HCEC 1CT (cell line): ENCODE measurements at places on chromosomes 7 and 10.

GRCh38 chr10:17980846-17981565 is 29.3 kb downstream of the SLC39A12 start:
- DNase-seq, result peak; percentile 3

DNA sequence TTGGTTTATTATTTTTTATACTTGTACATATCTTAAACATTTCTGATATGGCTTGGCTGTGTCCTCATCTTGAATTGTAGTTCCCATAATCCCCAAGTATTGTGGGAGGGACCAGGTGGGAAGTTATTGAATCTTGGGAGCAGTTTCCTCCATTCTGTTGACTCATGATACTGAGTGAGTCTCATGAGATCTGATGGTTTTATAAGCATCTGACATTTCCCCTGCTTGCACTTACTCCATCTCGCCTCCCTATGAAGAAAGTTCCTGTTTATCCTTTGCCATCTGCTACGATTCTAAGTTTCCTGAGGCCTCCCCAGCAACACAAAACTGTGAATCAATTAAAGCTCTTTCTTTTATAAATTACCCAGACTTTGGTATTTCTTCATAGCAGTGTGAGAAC is 207.7 kb downstream of the TPK1 start:
- no peak for DNase-seq

- DNase-seq, result no peak
Measured at GRCh38 chr10:68684413-68684812, 36.6 kb upstream of the CCAR1 start.

DNA sequence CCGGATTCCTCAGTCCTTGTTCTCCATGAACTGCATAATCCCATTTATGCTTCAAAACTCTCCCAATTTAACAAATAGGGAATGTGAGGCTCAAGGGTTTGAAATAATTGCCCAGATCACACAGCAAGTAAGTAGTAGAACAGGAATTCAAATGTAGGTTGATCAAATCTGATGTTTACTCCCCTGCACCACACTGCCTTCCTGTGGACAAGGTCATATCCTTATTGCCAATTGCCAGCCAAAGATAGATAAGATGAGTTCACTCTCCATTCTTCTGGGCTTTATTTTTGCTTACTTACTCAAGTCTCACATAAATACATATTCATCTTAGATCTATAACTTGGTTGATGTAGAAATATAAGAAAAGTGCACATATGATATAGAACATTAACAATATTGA is 435.2 kb upstream of the ETV1 start:
- no peak for DNase-seq

GRCh38 chr7:79610748-79611304 is 157.4 kb upstream of the MAGI2 start:
- DNase-seq, result no peak

GRCh38 chr7:1459920-1460820 is 900 bp upstream of the MICALL2 start:
- no peak for DNase-seq

GRCh38 chr7:95047291-95047690 is 139.9 kb downstream of the PPP1R9A start:
- no peak for DNase-seq

- DNase-seq, result peak; percentile 44
Measured at GRCh38 chr10:50392966-50393718, 141.8 kb upstream of the ASAH2 start.

DNA sequence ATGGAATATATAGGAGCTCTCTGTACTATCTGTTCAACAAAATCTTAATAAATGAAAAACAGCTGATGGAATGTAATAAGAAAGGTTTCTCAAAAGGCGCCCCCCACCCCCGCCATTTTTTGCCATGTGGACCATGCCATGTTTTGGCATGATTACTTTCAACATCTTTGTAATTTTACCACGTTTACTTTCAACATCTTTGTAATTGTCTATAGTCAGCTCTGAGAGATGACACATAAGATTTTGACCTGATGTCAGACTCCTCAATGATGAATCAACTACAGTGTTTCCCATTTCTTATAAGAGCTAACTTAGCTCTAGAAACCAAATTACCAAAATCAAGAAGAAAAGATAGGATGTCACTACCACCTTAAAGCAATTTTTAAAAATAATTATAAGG is 144.9 kb upstream of the AHR start:
- peak; percentile 12 for DNase-seq

DNA sequence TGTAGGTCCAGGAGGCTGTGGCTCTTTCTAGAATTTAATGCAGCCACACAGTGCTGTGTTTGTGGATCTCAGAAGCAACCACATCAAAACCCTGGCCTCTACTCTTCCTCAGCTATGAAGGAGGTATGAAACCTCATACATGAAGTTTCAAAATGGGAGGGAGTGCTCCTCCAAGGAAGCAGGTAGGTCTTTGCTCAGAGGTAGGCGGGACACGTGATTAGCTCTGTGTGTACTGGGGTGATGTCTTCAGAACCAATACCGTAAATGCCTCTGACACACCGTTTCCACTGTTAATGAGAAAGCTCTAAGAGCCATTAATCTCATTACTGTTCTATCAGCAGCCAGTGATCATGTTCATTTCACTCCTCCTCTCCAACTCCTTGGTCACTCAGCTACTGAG is 126.1 kb downstream of the PLXNA4 start:
- DNase-seq, result no peak

GRCh38 chr7:142114207-142114606 is 2.7 kb downstream of the MGAM2 start:
- DNase-seq, result no peak

GRCh38 chr10:458421-458851 is 231.0 kb downstream of the DIP2C start:
- DNase-seq, result no peak

- DNase-seq, result no peak
Measured at GRCh38 chr7:25852211-25852938, 299.6 kb upstream of the NFE2L3 start.

DNA sequence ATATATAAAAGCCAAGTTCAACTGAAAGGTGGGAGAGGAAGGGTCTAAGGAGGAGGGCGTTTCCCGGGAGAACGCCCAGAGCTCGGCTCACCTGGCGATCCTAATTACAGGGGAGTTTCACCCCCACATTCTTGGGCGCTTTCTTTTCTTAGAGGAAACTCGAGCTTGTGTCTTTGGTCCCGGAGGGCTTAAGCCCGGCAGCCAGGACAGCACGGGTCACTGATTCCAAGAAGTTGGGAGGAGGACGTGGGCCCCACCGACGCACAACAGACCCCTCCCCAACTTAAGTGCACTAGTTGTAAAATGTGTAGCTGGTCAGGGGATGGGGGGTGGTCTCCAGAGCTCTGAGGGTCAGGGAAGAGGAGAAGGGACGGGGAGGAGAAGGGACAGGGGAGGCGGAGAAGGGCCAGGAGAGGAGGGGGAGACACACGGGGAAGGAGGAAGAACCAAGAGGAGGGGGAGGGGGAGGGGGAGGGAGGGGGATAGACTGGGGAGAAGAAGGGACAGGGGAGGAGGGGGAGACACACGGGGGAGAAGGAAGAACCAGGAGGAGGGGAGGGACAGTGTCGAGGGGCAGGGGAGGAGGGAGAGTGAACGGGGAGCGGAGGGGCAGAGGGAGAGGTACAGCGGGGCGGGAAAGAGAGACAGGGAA is 874 bp downstream of the BAIAP2L1 start:
- no peak for DNase-seq

GRCh38 chr7:75740846-75741497 is 2.2 kb upstream of the HIP1 start:
- no peak for DNase-seq

DNA sequence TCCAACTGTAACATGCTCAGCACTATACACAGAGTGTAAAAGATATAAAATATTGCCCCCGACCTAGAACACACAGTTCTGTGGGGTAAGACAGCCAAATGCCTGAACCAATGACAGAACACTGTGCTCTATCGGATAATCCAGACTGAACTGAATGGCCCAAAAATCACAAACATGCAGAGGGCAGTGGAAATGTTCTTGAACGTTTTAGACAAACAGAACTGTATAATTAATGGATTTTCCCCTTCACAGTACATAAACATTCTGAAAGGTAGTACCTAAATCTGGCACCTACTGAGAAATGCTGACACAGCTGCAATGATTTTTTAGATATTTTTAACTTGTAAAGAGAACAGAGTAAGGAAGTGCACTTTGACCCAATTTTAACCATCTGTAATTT is 33.4 kb downstream of the PARD3 start:
- no peak for DNase-seq

DNA sequence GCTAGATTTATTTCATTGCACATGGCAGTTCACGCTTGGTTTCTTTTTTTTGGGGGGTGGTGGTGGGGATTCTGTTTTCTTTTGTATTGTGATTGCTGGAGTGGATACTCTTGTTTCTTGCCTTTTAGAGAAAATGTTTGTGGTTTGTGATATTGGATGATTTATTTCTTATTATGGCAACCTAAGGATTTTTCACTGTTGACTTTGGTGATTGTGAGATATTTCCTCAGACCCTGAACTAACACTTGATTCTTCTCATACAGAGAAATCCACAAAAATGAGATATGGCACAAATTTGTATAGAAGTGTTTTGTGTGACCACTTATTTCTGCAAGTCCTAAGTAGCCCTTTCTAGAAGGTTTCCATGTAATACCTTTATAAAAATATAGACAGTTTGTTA is 871.1 kb downstream of the LRMDA start:
- no peak for DNase-seq

DNA sequence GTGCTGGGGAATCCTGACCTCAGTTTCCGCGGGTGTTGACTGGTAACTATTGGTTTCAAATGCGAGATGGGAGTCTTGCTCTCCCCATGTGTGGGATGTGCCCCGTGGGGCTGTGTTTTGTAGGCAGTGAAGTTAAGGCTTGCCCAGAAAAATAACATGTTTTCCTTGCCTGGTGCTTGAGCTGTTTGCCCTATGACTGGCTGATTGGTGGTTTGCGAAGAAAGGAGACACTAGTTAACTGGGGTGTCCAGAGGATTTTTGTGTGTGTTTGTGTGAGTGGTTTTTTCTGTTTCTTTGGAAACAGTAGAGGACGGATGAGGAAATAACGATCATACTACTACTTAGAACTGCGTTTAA is 61.9 kb downstream of the CREB5 start:
- DNase-seq, result no peak

DNA sequence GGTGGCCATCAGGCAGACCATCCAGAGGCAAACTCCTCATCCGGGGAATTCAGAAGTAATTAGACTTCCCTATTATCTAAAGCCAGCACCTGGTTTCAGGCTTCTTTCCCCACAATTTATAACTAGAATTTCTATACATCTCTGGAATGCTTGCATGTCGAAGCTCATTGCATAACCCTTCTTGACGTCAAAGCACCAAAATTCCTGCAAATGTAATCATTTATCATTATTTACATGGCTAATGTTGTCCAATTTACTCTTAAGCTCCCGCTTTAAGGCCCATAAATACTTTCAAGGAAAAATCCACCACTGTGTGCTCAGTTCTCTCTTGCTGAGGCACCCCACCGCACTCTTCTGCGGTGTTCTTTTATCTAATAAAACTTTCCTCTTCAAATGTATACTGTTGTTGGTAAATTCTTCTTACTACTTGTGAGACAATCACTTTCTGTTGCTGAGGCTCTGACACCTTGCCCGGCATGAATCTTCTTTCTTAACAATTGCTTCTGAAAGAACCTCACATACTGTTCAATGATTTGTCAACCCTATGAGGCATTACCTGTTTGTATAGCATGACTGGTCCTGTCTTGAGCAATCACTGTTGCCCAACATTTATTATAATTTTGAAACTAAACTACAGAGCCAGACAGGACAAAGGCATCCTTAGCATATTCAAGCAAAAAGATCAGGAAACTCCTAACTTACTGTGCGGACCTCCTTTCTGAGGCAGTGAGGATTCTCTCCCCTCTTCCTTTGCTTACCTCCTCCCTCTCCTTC is 17.4 kb upstream of the GPR141 start:
- no peak for DNase-seq

- no peak for DNase-seq
Measured at GRCh38 chr10:124728071-124728829, 15.9 kb downstream of the FAM53B start.

DNA sequence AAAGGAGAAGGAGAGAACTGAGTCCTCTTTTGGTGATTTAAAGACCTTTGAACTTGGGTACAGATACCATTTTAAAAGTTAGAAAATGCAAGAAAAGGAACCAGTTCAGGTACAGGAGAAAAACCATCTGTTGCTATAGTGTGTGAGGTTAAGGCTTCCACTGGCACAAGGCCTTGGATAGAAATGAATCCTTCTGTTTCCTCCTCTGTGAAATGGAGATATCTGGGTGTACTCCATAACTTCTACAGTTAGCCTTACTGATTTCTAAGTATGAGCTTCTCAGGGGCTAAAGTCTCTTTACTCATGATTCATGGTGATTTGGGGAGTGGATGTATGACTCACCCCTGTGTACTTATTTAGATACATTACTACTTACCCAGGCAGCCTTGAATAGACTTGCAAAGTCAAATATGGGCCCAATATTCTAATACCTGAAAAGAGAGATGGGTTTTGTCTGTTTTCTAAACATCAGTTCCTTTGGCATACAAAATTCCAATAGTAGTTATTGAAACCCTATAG is 117.2 kb upstream of the ADO start:
- peak; percentile 31 for DNase-seq
